Fibroblast of skin of scalp (primary cell): ENCODE measurements at places on chromosomes 1 and 21.

DNA sequence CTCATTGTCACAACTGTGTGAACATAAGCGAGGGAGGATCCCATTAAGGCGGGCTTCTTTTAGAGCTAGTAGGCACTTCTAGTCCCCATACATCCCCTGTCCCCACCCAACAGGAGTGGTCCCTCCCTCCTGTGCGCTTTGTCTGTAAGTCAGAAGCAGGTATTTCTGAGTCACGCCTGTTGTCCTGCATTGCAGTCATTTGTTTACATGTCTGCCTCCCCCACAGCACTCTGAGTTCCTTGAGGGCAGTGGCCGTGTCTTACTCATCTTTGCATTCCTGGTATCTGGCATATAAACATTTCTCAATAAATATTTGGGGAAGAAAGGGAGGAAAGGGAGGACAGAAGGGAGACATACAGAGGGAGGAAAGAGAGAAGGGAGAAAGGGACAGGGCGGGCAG lies 40.3 kb downstream of the PLEKHA6 start:
- DNase-seq: peak; percentile 77

DNA sequence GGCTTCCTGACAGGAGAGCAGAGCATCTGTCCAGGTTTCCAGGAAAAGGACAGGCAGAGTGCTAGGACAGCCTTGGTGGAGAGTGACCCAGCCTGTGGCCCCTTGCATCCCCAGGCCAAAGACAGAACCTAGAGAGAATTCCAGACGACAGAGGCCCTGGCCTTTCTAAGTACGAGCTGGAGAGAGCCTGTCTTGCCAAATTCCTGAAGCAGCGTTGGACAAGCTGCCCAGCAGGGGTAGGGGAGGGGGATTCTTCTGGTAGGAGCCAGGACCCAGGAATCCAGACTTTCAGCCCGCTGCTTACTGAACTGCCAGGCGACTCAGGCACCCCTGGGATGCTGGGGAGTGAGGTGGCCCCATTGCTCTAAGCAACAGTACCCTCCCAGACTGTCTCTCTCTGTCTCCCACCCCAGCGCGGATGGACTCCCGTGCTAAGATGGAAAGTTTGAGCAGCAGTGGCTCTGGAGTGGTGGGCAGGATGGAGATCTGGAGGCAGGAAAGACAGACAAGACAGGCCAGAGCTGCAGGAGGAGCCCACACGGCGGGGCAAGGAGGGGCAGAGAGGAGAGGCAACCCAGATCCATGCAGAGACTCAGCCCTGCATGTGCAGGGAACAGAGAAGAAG lies 8.8 kb upstream of the PEAR1 start:
- no peak for DNase-seq

DNA sequence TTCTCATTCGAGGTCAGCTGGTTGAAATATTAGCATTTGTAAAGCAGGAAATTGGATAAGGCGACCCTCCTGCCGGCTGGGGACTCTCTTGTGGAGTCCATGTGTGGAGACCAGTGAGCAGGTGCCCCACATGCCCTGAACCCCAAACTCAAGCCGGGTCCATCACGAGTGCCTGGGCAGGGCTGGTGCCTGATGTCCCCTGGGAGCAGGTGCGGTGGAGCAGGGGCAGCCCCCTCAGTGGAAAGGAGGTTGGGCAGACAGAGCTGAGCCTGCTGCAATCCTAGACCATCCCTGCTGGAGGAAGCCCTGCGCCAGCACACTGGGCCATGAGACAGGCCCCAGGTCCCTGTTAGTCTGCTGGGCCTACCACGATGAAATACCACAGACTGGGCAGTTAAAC lies 395.6 kb downstream of the NPHP4 start:
- no peak for DNase-seq

DNA sequence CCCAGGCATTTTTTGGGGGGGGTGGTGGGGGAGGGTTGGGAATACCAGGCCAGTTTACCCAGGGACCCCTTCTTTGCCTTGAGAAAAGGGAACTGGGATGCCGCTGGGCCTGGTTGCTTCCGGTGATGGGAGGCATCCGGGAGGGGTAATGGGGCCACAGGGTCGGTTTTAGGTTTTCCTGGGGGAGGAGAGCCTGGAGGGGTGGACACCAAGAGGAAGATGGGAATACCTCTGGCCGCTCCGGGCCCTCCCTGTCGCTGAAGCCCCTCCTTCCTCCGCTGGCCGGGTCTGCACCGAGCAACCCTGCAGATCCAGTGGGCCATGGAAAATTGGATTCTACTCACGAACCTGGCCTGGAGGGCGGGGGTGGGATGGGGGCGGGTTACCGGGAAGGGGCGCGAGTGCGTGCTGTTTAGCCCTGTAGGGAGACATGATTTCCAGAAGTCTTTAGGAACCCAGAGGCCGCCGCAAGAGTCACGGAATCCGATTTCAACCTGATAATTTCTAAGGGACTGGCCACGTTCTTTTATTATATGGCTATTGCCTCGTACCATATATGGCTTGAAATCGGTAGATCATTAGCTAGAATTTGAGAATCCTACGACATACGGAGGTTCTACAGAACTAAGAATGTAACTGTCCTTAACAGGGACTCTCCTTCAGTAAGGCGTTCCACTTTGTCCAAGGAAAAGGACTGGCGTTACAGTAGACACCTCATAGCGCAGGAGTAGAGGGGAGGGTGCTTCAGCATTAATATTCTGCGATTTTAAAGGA lies 749 bp downstream of the AKIRIN1 start:
- DNase-seq: peak; percentile 27

- DNase-seq: no peak
Measured at GRCh38 chr1:71157715-71158114, 76.9 kb upstream of the ZRANB2 start.

- peak; percentile 97 for DNase-seq
Measured at GRCh38 chr21:32007456-32007855, 134.6 kb downstream of the HUNK start.

DNA sequence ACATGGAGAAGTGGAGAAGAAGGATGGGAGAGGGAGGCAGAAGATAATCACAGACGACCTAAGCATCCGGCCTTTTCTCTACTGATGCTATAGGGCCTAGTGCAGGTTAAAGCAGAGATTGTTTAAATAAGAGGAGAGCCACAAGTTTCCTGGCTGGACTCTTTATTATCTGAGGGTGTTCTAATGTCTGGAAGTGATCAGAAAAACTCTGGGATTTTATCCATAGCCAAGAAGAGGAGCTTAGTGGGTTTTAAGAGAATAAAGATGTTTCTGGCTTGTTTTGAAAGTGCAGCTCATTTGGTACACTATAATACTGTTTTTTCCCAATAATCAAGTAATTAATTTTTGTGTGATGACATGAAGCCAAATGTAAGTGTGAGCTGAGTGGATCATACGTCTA lies 419.0 kb downstream of the PTBP2 start:
- DNase-seq: no peak

DNA sequence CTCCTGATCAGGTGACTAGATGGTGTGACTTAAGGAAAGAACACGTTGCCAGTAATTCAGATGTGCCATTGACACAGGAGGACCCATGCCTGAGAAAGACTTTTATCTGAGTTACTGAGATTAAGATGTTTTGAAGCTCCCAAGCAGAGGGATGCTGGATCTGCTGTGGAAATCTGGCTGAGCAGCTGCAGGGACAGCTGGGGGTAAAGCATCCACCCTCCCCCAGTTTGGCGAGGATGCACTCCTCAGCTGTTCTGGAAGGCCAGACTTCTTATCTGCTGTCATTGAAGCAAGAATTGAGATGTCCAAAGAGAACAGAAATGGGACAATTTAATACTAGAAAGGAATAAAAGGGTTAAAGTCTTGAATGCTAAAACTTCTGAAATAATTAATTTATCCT lies 25.7 kb downstream of the TTC3 start:
- DNase-seq: no peak

DNA sequence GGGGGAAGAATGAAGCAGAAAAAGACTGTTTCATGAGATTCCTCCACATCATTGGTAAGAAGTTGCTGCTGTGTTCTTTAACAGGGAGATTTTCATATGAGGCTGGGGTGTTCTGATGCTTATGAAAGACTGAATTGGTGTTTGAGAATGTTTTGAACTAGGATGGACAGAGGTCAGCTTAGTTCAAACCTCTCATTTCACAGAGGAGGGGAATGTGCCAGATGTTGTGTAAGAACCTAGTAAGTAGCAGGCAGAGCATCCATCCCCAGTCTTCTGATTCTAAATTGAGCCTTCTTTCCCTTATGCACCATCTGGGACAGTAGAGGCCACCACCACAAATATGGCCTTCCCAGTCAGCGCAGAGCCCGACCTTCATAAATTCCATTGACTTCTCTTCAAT lies 43.7 kb downstream of the SAMD13 start:
- no peak for DNase-seq

GRCh38 chr1:33903210-33903589 lies 39.3 kb downstream of the HMGB4 start:
- DNase-seq: peak; percentile 26

- no peak for DNase-seq
Measured at GRCh38 chr1:164641353-164641730, 82.4 kb downstream of the PBX1 start.

GRCh38 chr1:168057921-168058320 lies 78.8 kb downstream of the GPR161 start:
- DNase-seq: no peak

GRCh38 chr1:13922466-13923110 lies 222.6 kb downstream of the PRDM2 start:
- no peak for DNase-seq

DNA sequence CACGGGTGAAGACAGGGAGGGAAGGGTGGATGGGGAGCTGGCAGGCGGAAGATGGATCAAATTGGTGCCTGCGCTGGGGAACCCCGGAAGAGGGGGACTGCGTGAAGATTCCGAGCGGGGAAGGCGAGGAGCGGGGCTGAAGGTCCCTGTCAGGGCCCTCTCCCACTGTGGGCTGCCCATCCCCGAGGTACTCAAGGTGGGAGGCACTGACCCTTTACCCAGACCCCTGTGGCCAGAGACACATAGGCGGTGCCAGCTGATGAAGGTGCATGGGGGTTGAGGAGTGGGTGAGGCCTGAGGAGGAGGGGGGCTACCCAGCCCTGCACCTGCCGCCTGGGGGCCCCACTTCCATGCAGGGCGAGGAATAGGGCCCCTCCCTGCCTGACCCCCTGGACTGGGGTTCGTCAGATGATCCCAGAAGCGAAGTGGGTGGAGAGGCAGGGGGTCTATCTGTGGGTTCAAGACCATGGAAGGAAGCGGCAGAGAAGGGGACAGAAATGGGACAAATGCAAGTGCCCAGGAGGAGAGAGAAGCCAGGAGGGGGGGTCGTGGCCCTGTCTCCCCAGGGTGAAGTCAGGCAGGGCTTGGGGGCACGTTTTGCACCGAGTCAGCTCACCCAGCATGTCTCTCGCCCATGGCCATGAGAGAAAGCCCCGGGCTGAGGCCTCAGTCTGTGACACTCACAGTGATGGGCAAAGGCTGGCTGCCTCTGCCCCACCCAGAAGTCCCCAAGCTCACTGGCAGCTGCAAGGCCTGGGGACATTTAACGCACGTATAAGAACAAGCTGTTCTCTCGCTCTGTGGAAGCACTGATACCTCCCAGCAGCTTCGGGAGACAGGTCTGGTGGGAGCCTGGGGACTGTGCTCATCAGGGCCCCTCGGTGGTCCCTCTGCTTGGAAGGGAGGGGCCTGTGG lies 7.0 kb upstream of the MMEL1 start:
- DNase-seq: no peak

- no peak for DNase-seq
Measured at GRCh38 chr1:20666146-20666545, 5.0 kb upstream of the DDOST start.

DNA sequence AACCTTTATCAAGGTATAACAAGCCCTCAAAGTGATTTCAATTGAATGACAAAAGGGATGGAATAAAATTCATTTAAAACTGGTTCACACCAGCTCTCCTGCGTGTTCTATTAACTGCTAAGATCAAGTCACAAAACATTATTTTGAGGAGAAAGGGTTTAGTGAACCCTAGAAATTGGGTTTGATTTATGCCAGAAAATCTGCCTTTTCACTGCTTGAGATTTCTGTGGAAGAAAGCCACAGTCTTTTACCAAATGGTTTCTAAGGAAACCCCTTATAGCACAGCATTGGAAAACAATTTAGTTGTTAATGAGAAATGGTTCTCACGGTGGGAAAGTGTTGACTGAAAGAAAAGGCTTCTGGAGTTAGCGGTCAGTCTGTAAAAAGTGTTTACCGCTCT lies 43.6 kb upstream of the DPH5 start:
- no peak for DNase-seq

GRCh38 chr1:21724098-21724497 lies 54.9 kb upstream of the RAP1GAP start:
- DNase-seq: no peak

DNA sequence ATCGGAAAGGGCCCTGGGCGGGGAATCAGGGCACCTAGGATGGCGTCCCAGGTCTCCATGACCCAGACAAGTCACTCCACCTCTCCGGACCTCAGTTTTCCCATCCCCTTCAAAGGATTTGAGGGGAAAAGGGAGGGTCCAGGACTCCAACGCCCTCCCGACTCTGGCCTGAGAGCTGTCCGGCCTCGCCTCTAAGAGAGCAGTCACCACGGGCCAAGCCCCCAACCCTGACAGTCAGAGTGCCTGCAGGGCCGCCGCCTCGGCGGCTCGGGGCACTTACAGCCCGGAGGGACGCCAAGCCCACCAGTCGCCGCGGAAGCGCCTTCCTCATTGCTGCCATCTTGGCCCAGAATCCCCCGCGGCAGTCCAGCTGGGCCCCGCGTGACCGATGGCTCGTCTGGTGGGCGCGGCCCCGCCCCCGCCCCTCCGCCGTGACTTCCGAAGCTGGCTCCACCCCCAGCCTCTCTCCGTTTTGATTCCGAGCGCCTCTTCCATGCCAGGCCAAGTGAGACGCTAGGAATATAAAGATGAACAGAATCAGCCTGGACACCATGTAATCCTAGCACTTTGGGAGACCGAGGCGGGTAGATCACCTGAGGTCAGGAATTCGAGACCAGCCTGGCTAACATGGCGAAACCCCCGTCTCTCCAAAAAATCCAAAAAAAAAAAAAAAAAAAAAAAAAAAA lies at the start of gene HMGCL:
TSS of gene HMGCL (minus strand) at position 354 of the 686 bp plus-strand sequence. CDS start at position 340, 14 bp downstream.
- DNase-seq: peak; percentile 90

DNA sequence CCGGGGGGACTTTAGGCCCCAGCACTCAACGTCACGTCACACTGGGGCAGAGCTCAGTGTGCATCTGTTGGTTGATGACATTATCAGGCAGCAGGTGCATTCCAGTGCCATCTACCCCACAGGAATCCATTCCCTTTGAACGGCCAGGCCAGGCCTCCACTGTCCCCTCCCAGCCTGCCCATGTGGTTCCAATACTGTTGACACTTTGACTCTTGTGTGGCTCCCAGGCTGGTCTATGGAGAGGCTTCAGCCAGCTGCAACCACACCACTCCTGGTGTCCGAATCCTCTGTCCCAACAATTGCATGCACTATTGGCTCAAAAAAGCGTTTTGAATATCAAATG lies 92.0 kb upstream of the SIM2 start:
- no peak for DNase-seq

DNA sequence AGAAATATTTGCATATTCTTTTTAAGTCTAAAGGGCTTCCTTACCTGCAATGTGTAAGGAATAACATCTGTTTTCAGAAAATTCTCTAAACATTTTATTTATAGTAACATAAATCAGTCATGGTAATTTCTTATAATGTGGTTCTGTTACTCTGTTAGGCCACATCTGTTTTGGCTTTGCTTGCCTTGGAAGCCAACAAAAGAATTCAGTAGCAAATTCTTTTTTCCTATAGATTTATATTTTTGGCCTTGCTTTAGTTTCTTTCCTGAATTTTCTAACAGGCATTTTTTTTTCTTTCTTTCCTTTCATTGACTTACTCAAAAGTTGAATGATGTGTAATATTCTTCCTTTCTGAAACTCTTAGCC lies 72.2 kb downstream of the OSBPL9 start:
- DNase-seq: peak; percentile 46

- DNase-seq: no peak
Measured at GRCh38 chr21:33327326-33327725, 2.6 kb downstream of the IFNAR1 start.

- DNase-seq: no peak
Measured at GRCh38 chr1:56135864-56136147, 443.6 kb downstream of the PLPP3 start.
